ENCODE measurements at places on chromosomes 4 and X.

DNA sequence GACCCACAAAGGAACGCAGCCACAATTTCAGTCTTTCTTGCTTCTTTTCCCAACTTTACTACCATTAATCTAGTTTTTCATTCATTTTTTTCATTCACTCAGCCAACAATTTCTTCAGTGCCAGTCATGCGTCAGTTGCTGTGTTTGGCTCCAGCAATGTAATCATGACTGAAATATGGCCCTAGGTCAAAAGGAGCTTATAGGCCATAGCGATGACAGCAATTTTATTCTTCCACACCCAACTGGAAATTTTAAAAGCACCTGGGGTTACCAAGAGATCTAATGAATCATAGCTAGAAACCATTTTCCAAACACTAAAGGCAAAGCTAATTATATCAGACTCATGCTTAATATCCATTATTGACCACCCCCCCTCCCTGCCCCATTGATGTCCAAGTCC is 29.8 kb upstream of the C1QTNF7 start:
- no peak for DNase-seq

DNA sequence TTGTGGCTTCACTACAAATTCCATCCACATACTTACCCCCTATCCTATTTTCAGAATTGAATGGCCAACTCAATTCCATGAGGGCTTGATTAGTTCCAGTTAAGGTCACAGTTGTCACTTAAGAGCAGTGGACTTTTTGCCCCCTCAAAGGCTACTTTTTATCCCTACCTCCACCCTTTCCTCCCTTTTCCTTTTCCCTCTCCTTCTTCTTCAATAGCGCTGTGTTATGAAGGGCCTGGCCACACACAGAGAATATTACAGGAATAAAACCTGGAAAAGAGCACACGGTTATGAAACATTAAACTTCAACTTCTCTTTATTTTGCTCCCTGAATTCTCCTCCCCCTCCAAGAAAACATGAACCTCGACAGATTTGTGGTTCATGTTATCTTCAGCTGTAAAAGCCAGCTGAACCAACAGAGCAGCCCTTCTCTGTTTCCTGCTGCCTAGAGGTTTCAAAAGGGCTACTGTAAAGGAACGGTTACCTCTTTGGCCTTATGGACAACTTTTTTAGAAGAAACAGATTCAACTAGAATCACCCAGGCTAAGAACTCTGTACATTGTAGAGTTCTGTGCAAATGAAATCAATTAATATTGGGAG is 87.0 kb upstream of the RPL34 start:
- DNase-seq: no peak

GRCh38 chrX:49915361-49916222 is 6.8 kb upstream of the CLCN5 start:
- DNase-seq: peak; percentile 24

GRCh38 chr4:95524184-95524583 is 24.6 kb downstream of the UNC5C start:
- DNase-seq: no peak

DNA sequence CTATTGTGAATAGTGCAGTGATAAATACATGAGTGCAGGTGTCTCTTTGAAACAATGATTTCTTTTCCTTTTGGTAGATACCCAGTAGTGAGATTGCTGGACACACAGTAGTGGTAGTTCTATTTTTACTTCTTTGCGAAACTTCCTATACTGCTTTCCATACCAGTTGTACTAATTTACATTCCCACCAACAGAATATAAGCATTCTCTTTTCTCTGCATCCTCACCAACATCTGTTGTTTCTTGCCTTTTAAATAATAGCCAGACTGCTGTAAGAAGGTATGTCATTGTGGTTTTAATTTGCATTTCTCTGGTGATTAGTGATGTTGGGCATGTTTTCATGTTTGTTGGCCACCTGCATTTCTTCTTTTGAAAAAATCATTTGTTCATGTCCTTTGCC is 105.9 kb downstream of the COL4A6 start:
- DNase-seq: no peak

DNA sequence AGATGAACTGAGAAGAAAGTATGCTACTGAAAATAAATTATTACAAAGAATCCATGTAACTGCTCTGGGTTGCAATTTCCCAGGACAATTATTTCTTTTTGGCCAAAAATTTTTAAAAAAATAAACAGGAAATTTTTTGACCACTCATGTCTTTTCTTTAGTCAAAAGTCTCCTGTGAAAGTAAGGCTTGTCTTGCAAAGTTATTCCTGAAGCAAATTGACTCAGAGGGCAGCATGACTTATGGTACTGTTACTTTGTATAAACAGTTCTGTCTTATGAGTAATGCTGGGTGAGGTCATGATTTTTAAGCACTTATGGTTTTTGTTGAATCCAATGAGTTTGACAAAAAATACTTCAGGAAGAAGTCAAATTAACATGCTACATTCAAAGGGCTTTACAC is 292.8 kb upstream of the ARSJ start:
- no peak for DNase-seq

- no peak for DNase-seq
Observed at GRCh38 chrX:150879855-150880807, 18.3 kb downstream of the CD99L2 start.

DNA sequence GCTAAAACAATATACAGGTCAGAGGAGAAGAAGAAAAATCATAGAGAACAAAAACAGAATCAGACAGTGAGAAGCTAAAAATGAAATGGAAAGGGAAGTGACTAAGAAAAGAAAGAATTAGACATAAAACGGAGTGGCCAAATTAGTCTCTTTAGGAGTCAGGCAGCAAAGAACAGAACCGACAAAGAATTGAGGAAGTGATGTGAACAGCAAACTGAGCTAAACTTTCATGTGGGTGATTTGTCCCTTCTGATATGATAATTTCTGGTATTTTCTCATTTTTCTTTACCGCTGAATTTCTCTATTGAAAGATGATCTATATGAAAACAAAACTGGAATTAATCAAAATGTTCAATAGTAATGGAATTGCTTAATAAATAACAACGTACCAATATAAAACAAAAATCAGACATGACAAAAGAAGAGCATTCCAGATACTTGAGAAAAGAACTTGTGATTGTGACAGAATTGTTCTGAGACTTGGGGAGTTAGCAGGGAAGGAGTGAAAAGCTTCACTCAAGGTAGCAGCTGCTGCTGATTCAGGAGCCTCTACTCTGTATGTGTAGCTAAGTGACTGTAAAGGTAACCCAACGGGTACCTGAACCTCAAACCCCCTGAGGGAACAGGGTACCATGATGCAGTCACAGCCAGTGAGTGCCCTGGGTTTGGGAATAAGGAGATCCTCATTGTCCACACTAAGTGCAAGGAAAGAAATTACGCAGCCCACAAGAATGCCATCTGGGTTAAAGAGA is 8.8 kb downstream of the TAPT1 start:
- no peak for DNase-seq

DNA sequence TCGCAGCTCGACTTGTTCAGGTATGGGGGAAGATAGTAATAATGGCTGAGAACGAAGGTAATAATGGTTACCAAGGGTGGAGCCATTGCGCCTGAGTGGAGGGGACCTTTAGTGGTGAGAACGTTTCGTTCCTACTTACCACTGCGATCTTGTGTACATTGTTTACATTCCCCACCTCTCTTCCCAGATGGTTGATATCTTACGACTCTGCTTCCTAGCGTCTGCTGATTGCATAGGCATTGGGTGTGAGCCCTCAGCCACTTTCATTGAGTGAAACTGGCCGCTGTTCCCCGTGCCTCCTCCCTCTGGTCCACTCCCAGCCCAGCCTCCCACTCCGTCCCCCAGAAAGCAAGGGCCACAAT is 850 bp downstream of the IGBP1 start:
- DNase-seq: no peak

DNA sequence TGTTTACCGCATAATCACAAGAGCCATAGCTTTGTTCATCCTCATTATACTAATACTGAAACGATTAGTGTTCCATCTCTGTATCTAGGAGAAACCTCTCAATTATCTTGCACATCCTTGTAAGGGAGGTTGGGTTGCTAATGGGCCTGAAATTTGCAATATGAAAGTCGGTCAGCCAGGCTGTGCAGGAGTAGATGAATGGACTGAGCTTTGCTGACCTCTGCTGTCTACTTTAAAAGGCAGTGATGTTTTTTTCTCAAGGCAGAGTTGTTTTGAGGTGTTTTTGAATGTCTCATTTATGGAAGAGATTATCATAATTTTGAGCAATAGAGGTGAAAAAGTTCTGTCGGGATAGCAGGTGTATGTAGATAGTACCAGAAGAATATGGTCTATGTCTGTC is 47.9 kb upstream of the LINC00632 start:
- DNase-seq: no peak

DNA sequence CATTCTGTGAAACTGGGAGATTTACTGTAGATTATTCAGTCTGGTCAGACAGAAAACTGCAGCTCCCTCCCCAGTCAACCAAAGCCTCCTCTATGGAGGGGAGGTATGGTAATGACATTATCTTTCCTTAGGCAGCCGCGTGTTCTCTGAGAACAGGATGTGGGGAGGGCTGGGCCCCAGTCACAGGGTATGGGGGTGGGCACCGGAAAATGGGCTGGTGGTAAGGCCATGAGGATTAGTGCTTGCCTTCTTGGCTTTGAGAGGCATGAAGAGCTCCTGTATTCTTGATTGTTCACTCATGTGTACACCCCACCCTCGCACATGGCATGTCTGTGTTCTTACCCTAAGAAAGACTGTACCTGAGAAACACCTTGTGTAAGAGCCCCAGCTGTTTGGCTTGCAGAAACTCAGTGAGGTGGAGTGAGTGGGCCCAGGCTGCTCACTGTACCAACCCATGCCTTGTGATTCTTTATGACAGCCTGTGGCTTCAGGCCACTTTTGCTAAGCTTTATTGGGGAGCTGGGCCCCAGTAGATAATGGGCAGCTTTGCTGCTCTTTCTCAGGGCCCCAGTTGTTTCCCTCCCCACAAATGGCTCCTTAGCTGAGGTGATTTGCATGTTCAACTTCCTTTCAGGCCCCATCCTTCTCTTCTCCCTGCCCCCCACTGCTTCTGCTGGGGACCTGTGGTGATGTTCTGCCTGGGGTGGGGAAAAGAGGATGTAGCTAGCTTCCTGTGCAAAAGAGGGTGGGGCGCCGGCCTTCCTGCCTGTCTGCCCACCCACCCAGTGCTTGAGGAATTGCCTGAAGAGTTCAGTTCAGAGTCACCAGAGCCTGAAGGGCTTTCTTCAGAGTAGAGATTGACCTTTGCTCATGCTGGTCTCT is 30.7 kb downstream of the MSN start:
- peak; percentile 53 for DNase-seq

DNA sequence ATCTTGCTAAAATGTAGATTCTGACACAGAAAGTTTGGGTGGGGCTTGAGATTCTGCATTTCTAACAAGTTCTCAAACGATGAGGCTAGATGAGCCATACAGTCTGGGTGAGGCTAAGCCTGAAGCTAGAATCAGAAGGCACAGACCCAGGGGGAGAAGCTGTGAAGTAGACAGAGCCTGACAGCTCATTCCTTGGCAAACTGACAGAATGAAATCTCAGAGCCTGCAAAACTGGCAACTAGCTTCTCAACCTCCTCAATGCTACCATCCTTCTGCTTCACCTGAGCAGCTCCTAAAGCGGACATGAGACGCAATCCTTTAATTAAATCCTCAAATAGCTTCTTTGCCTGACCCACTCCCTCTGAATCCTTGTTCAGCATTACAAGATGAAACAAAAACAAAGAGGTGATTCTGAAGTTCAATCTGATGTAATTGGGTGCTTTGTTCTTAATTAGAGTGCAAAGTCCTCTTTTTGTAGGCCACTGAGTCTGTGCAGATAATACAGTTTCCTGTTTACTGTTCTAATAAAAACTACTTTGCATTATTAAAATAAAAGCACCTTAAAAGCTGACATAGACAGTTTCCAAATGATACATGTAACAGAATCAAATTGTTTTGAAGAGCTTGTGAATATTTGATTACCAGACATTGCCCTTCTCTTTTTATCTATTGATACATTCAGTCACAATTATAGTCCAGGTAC is 71.0 kb upstream of the BMP2K start:
- no peak for DNase-seq

DNA sequence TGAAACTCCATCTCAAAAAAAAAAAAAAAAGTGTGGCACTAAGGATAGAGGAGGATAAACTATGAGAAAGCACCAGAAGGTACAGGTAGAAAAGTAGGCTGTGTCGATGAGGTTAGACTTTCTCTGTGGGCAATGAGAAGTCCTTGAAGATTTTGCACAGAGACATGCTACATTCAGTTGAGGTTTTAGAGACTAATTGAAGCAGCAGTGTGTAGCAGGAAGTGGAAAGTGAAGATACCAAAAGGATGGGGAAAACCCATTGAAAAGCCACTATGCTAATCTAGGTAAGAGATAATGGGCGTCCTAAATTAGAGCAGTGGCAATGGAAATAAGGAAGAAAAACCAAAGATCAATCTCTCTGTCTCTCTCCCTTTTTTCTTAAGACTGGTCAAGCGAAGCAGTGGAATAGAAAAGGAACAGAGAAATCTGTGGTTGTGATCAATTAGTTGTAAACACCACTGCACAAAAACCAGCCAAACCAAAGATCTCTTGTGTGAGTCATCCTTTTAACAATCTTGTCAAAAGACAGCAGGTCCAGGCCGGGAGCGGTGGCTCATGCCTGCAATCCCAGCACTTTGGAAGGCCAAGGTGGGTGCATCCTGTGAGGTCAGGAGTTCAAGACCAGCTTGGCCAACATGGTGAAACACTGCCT is 3.5 kb downstream of the SPINK2 start:
- DNase-seq: no peak

- no peak for DNase-seq
Observed at GRCh38 chr4:33162122-33162521, 2442.0 kb downstream of the PCDH7 start.

DNA sequence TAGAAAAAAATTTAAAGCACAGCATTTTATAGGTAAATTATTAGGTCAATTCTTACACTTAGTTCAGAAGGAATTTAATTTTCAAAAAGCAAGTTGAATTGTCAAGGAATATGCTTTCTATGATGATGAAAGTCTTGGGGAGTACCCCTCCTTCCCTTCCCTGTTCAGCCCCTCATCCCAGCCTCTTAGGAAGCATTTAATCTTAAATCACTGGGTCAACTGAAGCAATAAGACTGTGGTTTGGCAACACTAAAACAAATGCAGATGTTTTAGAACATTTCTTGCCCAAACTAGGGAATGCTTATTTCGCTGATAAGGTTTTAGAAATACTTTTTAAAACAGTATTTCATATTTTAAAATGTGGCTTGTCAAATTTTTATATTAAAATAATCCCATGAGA is 19.1 kb upstream of the ARSJ start:
- DNase-seq: no peak

GRCh38 chr4:21896767-21897166 is 51.8 kb downstream of the KCNIP4 start:
- no peak for DNase-seq

- no peak for DNase-seq
Observed at GRCh38 chr4:155600244-155600643, 66.4 kb upstream of the GUCY1A1 start.

DNA sequence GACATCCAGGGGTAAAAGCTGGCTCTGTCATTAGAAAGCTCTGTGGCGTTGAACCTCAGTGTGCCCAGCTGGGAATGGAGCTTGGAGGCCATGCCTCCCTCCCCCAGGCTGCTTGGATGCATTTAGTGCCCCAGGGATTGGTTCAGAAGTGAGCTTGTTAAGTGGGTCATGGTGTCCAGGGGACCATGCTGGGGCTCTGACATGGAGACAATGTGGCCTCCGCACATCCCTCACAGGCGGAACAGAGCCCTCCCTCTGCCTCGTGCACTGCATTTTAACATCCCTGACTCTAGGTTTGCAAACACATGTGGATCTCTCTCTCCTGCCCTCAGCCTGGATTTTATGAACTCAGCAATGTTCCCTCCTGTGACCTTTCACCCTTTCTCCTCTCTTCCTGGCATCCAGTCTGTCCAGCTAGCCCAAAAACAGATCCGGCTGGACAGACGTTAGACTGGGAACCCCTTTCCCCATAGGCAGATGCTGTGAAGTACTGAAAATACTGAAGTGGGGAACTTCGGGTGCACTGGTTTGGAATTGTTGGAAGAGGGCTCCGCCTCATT is 81.5 kb downstream of the SORCS2 start:
- DNase-seq: no peak

Data from activated T-cell treated with anti-CD3 and anti-CD28 coated beads for 1 hour (primary cell).